Activated naive CD8-positive, alpha-beta T cell treated with anti-CD3 and anti-CD28 coated beads, Interleukin-2, amount 10 ng/mL, durations not matched to agents 7 days and 5 days (primary cell): ENCODE measurements at places on chromosomes 6 and 20.

DNA sequence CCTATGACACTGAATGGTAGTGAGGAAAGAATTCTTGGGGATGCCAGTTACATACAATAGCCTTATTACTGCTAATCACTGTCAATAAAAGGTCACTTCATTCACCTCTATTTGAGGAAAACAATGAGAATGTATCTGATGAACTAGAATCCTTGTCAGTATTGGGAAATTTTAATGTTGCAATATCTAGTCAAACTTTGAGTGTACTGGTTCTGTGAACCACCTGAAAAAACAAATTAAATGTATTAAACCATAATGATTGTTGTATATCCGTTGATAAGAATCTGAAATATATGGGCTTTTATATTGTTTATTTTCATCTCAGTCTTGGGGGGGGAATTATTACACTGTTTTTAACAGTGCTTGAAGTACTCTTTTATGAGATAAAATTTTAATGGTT, 10.6 kb downstream of the TAF11 start:
- DNase-seq, result no peak
- H3K36me3 ChIP-seq, result peaks cover 9% of the 10 kb centered on the region
- no peak overlapping the region for H3K27ac ChIP-seq
- H3K4me1 ChIP-seq, result peaks cover 2% of the 10 kb centered on the region

DNA sequence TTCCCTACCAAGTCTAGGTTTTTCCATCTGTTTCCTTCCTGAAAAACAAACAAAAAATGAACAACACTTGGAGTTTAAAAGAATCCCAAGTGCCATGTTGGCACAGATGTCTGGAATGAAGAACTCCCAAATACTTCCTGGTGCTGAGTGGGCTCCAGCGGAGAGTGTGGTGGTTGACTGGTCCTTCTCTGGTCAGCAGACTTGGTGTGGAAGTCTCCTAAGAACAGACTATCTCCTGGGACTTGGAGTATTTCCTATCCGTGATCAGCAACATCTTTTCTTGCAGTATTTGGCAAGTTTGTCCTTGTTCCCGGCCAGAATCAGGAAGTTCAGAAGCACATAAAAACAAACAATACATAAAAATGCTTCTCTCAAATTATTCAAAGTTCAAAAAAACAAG, 154.1 kb downstream of the MTFR2 start:
- no peaks in the 10 kb centered on the region for H3K36me3 ChIP-seq
- H3K27ac ChIP-seq, result no peak overlapping the region
- H3K4me1 ChIP-seq, result no peaks in the 10 kb centered on the region
- no peak for DNase-seq
- peaks cover 5% of the 10 kb centered on the region for H3K27me3 ChIP-seq

DNA sequence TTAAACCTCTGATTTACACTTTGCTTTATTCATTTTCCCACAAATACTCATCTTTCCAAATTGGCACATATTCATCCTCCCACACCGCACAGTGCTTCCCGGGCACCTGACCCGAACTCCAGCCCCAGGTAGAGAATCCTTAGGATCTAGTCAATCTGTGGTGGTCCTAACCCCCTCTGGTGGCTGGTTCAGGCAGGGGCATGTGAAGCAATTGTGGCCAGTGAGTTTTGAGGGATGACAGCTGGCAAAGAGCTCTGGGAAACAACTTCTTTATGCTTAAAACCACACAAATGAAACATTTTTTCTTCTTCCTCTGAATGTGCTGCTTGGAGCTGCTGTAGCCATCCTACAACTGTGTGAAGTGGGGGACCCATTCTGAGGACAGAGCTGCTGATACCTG, 54.7 kb downstream of the ELOVL5 start:
- H3K4me1 ChIP-seq, result peaks cover 31% of the 10 kb centered on the region
- H3K4me3 ChIP-seq, result no peak overlapping the region
- H3K36me3 ChIP-seq, result peaks cover 9% of the 10 kb centered on the region
- no peak overlapping the region for H3K27ac ChIP-seq

DNA sequence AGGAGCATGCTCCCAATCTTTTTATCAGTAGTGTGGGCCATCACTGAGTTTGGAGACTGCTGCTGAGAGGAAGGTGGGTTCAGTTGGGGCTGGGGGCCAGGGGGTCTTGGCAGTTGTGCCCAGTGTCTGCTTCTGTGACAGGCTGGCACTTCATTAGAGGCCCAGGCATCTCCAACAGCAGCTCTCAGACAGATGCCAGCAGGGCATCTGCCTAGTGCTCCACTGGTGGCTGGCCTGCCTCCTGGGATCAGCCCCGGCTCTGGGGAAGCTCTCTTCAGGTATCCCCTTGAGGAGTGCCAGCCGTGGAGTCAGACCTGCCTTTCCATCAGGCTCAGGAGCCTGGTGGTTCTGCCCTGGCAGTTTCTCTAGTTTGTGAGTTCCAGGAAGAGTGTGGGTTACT, 77.3 kb downstream of the DTD1 start:
- DNase-seq, result no peak
- no peaks in the 10 kb centered on the region for H3K27me3 ChIP-seq
- H3K27ac ChIP-seq, result no peak overlapping the region
- peaks cover 3% of the 10 kb centered on the region for H3K4me1 ChIP-seq
- no peaks in the 10 kb centered on the region for H3K36me3 ChIP-seq

DNA sequence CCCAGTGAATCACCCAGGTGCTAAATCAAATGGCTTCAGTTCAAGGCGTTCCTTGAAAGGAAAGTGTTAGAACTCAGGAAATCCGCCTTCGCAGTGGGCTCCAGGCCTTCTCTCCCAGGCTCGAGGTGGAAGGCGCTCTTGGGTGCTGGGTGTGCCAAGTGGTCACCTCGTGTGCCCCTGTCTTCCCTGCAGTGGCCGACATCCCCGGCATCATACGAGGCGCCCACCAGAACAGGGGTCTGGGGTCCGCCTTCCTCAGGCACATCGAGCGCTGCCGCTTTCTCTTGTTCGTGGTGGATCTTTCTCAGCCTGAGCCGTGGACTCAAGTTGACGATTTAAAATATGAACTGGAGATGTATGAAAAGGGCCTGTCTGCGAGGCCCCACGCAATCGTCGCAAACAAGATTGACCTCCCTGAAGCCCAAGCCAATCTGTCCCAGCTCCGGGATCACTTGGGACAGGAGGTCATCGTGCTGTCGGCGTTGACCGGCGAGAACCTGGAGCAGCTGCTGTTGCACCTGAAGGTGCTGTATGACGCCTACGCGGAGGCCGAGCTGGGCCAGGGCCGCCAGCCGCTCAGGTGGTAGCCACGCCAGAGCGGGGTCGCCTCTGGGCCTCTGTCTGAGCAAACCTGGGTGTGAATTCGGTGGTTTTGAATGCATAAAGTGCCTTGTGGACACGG, 17.8 kb downstream of the MTG2 start:
- peaks cover 3% of the 10 kb centered on the region for H3K4me1 ChIP-seq
- H3K27ac ChIP-seq, result no peak overlapping the region
- peaks cover 19% of the 10 kb centered on the region for H3K36me3 ChIP-seq
- DNase-seq, result no peak

DNA sequence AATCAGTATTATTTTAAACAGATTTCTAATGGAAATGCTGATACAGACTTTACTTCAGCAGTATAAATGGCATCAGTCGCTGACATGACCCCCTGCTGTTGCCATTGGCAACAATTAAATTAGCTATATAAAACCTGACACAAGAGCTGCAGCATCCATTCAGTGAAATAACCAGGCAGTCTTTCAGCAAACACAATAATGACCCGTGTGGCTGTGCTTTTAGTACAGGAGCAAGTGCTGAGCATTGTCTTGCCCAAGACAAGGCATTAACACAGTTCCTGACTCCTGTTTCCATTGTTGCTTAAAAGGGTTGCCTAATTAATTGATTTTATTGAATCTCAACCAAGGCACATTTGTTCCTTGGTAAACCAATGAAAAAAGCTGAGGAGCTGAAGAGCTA, 382.1 kb downstream of the HACE1 start:
- no peak overlapping the region for H3K4me3 ChIP-seq
- no peak for DNase-seq
- H3K4me1 ChIP-seq, result no peaks in the 10 kb centered on the region
- H3K27me3 ChIP-seq, result peaks cover 2% of the 10 kb centered on the region
- no peaks in the 10 kb centered on the region for H3K36me3 ChIP-seq

DNA sequence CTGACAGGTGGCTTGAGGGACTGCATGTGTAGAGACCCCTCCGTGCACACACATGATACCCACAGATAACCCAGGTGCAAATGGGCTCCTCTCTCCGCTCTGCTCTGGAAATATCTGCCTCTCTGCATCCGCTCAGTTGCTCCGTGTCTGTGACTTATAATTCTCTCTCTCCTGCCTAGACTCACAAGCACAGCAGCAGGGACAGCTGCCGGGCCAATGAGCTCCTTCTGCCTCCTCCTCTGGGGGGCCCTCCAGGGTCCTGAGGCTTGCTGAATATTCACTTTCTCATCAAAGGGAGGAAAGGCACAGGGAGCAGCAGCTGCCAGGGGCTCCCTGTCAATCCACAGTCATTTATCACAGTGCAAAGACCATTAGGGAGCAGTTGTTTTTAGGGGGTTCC, 24.1 kb downstream of the LRFN2 start:
- DNase-seq, result no peak
- H3K36me3 ChIP-seq, result no peaks in the 10 kb centered on the region
- H3K4me3 ChIP-seq, result no peak overlapping the region
- no peak overlapping the region for H3K27ac ChIP-seq
- H3K27me3 ChIP-seq, result no peaks in the 10 kb centered on the region
- peaks cover 1% of the 10 kb centered on the region for H3K4me1 ChIP-seq

- H3K4me1 ChIP-seq, result no peaks in the 10 kb centered on the region
- no peaks in the 10 kb centered on the region for H3K36me3 ChIP-seq
- H3K27me3 ChIP-seq, result peaks cover 6% of the 10 kb centered on the region
- no peak within 1 kb of the TSS for H3K27ac ChIP-seq
- DNase-seq, result no peak
Measured at GRCh38 chr20:38581013-38581412, at the start of gene ADIG. TSS of gene ADIG (plus strand) at chr20:38581197. CDS start at chr20:38581251, 54 bp downstream.

- H3K27me3 ChIP-seq, result no peaks in the 10 kb centered on the region
- H3K36me3 ChIP-seq, result peaks cover 37% of the 10 kb centered on the region
- no peak for DNase-seq
- H3K4me1 ChIP-seq, result peaks cover 27% of the 10 kb centered on the region
- no peak overlapping the region for H3K4me3 ChIP-seq
Measured at GRCh38 chr6:89997456-89998445, 103.5 kb downstream of the GJA10 start.

DNA sequence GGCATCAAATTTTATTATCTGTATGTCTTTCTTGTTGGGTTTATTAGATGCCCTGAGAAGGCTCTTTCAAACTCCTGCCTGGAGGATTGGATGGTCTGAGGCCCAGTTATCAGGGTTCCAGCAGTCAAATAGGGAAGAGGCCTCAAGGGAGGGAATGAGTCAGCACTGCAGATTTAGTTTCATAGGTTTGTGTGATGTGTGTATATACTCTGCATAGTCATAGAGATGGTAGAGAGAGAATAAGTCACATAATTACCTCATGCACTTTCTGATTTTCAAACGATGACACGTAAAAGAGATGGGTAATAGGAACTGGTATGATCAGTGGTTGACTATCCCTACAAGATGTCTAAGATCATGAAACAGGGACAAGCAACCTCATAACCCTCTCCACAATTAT, 82.1 kb downstream of the ADAT2 start:
- H3K27ac ChIP-seq, result no peak overlapping the region
- H3K4me3 ChIP-seq, result no peak overlapping the region
- DNase-seq, result no peak
- H3K27me3 ChIP-seq, result peaks cover 2% of the 10 kb centered on the region
- H3K4me1 ChIP-seq, result no peaks in the 10 kb centered on the region
- H3K36me3 ChIP-seq, result peaks cover 1% of the 10 kb centered on the region

- H3K27ac ChIP-seq, result no peak overlapping the region
- no peaks in the 10 kb centered on the region for H3K36me3 ChIP-seq
- no peak for DNase-seq
Measured at GRCh38 chr6:116287689-116288282, 8.1 kb upstream of the TSPYL1 start.

DNA sequence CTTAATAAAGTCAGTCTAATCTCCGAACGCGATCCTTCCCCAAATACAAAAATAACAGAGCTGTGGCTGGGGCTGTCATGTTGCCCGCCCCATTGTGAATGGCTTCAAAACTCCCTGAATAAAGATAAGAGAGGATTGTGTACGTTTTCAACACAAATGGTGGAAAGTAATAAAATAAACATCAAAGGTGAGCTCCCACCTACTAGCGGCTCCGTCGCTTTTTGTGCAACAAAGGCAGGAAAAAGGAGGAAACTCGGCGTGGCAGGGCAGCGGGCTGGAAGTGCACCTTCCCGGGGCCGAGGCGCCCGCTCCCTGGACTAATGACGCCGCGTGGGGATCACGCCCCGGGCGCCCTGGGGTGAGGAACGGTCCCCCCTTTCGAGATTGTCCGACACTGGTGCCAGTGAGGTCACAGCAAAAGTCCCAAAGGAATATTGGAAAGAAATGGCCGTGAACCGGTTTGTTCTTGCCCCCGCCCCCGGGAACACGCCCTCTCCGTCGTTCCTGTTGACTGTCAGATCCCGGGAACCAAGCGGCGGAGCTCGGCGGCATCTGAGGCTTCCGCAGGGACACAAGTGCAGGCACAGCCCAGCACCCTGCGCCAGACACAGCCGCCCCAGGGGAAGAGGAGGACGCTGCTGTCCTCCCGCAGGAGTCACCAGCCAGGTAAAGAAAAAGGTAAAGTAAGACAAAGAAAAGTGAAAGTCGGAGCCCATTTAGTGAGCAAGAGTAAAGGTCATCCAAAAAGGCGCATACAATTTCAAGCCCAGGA, 1.1 kb upstream of the FOXQ1 start:
- no peak for DNase-seq
- H3K27me3 ChIP-seq, result peaks cover 77% of the 10 kb centered on the region
- H3K4me3 ChIP-seq, result peak overlapping the region; percentile 76
- H3K4me1 ChIP-seq, result peaks cover 13% of the 10 kb centered on the region

DNA sequence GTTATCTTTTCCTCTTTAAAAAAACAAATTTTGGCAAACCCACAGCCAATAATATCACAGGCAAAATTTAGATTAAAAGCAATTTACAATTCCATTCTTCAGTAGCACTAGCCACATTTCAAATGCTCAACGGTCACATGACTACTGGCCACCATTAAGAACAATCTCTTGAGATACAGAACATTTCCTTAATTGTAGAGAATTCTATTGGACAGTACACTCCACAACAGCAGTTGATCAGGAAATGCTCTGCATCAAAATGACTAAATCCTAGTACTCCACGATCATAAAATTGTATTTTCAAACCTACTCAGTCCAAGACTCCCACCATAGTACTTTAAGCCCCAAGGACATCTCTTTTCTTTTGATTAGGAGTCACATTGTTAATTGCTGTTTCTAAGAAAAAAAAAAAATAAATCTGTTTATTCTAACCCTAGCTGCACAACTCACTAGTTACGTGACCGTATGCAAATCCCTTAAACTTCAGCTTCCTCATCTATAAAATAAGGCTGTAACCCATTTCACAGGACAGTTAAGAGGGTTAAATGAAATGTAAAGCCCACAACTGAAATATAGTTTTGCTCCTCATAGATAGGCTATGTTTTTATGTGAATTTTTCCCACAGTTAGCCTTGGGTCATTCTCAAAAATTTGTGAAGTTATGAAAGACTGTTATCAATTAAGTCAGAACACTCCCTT, 9.8 kb downstream of the C6orf62 start:
- peaks cover 34% of the 10 kb centered on the region for H3K4me1 ChIP-seq
- DNase-seq, result no peak
- peaks cover 48% of the 10 kb centered on the region for H3K36me3 ChIP-seq
